ENCODE measurements at places on chromosomes 2 and 18.

DNA sequence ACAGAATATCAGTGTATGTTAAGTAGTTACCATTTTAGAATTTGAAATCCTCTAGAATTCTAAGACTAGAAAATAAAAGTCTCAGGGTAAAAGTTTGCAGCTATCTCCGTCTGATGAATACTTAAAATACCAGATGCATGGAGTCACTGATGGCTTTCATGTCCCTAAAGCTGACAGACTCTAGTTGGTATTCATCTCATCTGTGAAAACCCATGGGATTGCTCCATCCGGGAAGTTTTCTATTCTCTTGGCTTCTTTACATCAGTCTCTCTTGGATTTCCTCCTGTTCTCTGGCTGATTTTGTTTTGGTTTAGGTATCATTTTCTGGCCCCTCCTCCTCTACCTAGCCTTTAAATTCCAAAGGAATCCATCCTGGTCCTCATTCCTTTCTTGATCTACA lies 465.6 kb upstream of the POU3F3 start:
- no peak for DNase-seq

GRCh38 chr2:1907291-1907690 lies 163.0 kb upstream of the PXDN start:
- no peak for DNase-seq

DNA sequence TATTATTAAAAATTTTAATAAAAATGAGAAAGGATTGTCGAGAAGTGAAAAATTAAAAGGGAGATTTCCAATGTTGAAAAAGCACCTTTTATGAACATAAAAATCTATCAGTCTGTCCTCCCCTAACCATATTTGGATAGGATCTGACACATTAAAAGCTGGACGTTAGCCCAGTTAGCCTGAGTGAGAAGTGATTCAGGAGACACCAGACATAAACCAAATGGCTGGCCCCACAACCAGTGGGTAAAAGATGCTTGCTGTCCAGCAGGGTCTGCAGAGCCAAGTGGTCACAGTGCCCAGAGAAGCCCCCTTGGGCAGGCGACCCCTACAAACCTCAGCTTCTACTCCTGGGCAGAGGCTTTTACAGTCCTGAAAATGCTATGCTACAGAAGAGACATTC lies 253.8 kb upstream of the LYPD1 start:
- DNase-seq: no peak

DNA sequence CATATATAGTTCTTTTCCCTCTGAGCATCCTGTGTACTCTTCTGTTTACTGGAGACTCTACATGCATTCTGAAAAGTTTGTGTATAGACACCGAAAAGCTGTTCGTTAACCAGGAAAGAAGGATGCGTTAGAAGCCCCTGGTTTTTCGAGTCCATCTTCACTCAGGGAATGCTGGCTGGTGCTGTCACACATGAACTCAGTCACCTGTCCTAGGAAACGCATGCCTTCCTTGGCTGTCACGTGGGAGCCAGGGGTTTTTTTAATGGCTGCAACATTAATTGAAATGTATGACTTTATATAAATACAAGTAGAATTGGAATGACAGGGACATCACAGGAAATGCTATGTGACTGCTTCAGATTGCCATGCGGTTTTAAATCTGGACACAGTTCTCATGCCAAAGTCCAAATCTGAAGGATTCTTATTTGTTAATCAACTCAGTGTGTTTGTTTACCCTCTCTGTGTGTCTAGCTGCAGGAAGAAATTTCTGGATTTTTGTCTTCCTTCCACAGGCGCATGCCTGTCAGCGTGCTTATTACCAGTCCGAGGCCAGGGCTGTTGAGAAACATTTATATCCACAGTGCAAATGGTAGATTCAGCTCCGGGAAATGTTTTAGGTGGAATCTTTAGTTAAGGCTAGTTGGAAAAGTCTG lies 2.6 kb downstream of the RAMP1 start:
- no peak for DNase-seq

DNA sequence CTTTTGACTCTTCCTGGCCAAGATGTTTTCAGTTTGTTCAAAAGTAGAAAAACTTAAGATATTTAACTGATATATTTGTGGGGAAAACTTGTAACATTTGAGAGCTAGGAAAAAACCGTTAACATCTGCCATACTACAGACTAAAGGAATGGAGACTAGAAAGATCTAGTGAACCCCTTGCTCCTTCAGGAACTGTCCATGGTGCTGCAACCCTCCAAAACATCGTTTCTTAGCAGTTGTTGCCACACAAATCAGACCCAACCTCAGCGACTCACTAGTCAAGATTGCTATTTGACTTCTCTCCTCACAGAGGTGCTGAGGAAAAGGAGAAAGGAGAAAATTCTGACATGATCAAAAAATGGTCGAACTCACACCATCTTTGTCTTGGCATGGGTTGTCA lies 393.8 kb upstream of the LYPD1 start:
- no peak for DNase-seq

DNA sequence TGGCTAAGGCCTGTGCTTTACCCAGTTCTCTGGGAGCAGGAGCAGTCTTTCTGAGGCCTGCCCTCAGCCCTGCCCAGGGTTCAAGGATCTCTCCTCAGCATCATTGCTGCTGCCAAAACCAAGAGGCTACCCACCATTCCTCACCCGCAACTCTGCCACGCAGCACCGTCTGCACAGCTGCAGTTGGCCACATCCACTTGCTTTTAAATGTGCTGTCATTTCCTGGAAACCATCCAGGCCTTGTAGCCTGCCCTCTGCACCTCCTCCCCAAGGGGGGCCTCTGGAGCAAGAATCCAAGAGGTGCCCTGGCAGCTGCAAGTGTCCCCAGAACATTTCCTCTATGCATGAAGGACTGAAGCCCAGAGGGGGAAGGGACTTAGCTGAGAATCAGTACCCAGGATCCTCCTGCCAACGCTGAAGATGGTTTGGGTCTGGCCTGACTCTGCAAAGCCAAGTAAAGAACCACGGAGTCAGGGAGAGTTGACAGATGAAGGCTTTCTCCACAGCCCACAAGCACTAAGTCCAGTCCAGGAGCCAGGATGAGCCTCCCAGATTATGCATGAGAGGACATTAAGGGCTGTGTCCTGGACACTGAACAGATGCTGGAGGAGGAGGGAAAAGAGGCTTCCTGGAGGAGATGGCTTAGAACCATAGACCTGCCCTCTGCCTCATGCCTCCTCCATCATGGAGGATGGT lies 14.9 kb downstream of the EMX1 start:
- DNase-seq: no peak

DNA sequence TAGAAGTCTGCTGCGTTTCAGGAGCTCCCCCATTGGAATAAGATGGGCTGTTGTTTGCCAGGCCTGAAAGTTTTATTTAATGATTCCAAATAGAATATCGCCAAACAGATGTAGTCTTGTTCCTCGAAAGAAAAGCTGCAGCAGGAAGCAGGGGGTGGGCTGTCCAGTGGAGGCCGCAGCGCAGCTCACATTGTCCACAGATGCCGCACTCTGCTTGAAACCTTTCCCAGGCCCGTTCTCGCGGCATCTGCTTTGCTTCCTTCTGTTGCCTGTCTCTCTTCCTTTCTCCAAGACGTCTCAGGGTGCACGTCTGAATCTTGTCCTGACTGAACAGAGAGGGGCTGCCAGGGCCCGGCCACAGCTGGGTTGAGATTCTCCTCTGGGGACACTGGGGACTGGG lies 12.4 kb upstream of the IGFBP2 start:
- DNase-seq: no peak

- no peak for DNase-seq
These were observed 293.0 kb downstream of the RDH14 start for GRCh38 chr2:18267501-18267900.

GRCh38 chr18:45588376-45589355 lies 26.6 kb upstream of the SLC14A2 start:
- DNase-seq: no peak

DNA sequence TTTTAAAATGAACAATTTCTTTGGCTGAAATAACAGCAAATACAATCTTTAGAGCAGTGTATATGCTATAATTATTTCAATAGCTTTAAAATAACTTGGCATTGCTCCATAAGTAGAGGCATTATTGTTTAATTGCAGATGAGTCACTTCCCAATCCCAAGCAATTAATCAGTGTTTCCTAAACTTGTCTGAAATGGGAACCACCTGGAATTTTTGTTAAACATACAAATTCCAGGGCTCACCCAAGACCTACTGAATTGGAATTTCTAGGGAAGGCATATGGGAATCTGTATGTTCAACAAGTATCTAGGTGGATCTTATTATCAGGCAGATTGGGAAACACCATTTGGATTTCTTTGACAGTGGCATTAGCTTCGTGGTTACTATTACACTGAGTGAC lies 27.1 kb upstream of the FMNL2 start:
- no peak for DNase-seq

GRCh38 chr2:112251271-112251670 lies 3.6 kb downstream of the ZC3H8 start:
- DNase-seq: no peak

GRCh38 chr2:145654746-145655145 lies 1134.8 kb upstream of the ZEB2 start:
- no peak for DNase-seq

DNA sequence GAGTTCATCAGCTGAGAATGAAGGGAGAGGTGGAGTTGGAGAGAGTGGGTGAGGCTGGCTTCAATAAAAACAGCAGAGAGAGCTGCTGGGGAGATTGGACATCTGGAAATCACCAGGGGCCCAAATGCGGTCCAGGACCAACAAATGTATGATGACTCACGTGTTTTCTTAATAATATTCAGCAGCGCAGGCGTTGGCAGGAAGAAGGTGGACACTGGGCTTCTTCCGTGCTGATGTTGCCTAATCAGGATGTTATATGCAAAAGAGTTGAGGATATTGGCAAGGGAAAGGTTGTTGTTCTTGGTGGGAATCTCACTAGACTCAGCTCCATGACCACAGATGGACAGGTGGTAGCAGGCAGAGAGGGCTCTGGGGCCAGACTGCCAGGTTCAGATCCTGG lies 12.8 kb upstream of the PLA2R1 start:
- DNase-seq: no peak

DNA sequence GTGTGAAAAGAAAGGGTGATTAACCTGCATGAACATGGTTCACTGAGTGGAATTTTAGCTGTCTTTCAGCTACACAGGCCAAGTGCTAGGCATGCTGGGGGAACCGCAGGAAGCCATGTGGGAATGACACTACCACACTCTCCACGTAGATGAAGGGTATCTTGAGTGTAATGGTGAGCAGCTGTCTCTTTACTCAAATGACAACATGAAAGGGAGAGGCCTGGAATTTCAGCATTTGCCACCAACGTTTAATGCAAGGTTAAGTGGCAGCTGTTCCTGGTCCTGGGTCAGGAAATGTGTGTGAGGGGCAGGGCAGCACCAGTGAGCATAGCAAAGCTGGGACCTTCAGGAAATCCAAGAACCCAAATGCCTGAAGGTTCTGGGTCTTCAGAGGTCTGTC lies 588.4 kb downstream of the SLC4A3 start:
- DNase-seq: no peak

GRCh38 chr2:189014449-189015138 lies 40.4 kb downstream of the COL3A1 start:
- DNase-seq: no peak

DNA sequence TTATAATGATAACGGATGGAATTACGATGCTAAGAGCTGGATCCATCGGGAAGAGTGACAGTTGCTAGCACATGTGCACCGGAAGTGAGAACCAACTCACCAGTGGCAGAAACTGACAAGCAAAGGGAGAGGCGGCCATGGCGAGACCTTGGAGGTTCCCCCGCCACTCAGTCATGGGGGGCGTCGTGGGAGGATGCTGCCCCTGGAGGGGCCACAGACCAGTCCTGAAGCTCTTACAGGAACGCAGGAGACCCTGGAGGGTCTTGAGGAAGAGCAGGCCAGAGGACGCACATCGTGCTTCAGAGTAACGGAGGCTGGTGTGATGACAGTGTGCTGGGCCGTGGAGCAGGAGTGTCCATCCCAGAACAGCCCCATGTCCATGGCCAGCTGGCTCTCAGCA lies 53.1 kb upstream of the KCNG2 start:
- DNase-seq: no peak

- no peak for DNase-seq
These were observed 157.8 kb upstream of the HDAC4 start for GRCh38 chr2:239558661-239559060.

GRCh38 chr18:79797518-79798345 lies at the start of gene KCNG2:
KCNG2 (plus strand) TSS chr18:79797938; CDS start chr18:79863668, 65,730 bp downstream.
- no peak for DNase-seq

- DNase-seq: no peak
These were observed 242.1 kb downstream of the MREG start for GRCh38 chr2:215771241-215771640.

- no peak for DNase-seq
These were observed 2.1 kb downstream of the DPYSL5 start for GRCh38 chr2:26850000-26850431.

DNA sequence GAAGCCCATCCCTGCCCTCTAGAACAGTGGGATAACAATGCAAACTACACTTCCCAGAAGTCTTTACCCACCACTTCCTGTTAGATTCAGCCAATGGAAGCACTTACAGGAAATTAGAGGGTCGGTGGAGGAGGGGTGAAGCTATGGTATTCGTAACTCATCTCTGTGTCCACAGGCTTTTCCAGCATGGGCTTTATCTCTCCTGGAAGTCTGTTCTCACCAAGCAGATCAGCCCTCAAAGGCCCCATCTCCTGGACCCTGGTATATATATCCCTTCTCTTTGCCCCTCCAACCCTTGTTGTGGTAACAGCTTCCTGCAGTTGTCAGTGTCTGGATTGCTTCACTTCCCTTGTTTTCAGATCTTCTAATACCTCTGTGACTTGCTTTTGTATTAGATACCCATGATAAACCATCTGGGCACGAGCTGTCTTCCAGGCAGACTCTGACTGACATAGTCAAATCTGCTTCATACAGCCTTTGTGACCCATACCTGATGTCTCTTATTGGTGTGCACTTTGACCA lies 475.0 kb upstream of the POU3F3 start:
- DNase-seq: no peak

DNA sequence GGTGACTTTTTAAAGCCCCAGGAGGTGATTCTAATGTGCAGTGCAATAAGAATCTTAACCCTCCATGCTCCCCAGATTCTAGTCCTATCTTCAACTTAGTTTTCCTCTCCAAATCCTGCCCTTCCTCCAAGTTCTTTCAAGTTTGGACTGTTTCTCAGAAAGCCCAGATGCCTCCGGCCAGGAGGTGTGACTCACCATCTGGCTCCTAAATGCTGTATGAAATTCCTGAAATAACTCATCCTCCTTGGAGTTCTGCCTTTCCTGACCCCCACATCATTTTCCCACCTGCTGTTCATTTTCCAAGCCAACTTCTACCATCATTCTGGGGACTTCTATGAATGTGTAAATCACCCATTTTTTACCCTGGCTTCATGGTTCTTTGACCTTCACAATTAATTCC lies 118.2 kb upstream of the NOL4 start:
- no peak for DNase-seq

DNA sequence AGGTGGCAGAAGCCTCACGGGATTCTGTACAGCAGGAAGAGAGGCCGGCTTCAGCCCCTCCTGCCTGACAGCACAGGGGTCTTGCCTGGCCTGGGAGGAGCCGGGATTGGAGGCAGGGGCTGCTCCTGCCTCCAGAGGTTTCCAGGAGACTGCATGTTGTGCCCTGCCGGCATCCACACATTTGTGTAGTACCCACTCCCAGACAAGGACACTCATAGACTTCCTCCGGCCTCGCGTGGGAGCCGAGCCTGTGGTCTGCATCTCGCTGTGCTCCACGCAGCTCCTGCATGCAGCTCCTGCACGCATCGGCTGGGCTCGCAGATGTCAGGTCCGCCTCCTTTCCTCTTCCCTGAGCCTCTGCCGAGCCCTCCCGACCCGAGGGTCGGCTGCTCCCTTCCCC lies 34.7 kb downstream of the TPO start:
- DNase-seq: no peak
